Renal cortex interstitium (tissue), 15 donors: ENCODE measurements at places on chromosomes 3 and 15. TPM values are rescaled to one million over a fixed set of nuclear protein-coding genes. Genes with fewer than 3 reads are reported as not detected.

TCF12 gene
- 151 TPM for polyA plus RNA-seq

GP5 gene
- polyA plus RNA-seq = 0.51 TPM

DNA sequence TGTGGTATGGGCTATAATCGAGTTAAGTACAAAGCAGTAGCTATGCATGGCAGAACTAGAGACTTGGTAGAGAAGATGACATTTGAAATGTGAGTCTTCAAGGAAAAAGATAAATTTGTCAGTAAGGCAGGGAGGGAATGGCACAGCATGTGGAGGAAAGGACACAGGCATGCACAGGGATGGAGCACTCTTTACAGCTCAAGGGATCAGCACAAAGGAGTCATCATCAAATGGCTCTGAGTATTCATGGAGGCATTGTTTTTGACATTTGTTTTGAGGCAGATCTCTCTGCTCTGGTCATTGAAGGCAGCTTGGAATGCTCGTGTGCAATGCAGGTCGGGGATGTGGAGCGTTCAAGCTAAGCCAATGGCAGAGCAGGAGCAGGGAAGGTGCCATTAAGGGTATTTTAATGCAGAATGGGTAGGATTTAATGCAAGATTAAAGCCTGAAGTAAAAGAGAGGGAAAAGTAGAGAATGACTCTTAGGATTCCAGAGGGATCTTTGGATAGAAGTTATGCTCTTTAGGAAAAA is 213.0 kb downstream of the MYRIP start:
- DNase-seq = no peak

- no peak for DNase-seq
Measured at GRCh38 chr3:197168606-197169005, 129.8 kb downstream of the DLG1 start.

DNA sequence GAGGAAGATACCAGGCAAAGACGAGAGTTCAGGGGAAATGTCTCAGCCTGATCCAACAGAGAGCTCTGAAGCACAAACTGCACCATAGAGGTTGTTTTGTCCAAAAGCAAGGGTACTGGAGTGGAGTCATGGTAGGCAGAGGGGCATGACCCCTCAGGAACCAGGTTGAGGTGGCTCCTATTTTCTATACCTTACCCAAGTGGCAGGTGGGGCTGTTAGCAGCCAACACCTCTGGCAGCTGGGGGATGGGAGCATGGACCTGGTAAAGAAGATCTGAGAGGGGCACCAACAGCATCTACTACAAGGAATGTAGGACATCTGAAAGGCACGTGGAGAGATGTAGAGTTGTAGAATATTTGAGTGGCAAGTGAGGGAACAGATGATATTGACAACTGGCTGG is 85.2 kb downstream of the GAP43 start:
- DNase-seq = no peak
